ENCODE measurements at places on chromosomes 6 and 20.
A peak's percentile ranks its signal among the peaks of the same experiment; 100 is the strongest.

GRCh38 chr6:39471954-39472659, 149.6 kb upstream of the KCNK16 start:
- DNase-seq, result no peak

DNA sequence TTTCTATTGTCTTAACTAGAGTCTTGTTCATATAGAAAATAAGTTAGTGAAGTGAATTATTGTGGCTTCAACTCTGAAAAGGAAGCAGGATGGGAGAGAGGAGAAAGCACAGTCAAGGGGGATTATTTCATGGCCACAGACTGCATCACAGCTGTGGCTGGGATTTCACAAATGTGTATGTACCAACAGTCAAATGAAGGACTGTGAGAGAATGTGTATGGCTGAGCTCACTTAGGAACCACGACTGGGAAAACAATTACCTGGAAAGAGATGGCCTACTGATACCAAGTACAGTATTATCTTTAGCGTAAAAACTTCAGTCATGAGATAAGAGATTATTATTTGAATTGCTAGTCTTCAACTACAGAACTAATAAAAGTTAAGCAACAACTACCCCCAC, 54.9 kb downstream of the SESN1 start:
- DNase-seq, result no peak

- peak; percentile 40 for DNase-seq
Measured at GRCh38 chr6:165573671-165574070, 89.4 kb downstream of the PDE10A start.

GRCh38 chr6:155882527-155883333, 427.1 kb upstream of the NOX3 start:
- DNase-seq, result no peak

DNA sequence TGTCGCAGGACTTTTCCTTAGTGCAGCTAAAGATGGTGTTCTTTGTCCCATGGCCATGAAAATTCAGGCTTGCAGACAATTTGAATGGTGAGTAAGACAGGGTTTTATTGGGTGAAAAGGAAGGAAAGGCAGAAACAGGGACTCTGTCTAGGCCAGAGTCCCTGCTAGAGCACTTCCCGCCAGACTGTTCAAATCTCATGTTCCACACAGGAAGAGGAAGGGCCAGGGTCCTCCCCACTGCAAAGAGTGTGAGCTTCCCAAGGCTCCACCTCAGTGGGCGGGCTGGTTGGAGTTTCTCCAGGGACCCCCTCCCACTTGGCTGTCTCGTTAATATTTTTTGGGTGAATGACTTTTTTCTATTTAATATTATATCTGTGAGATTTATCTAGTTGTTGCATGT, 29.0 kb downstream of the COL19A1 start:
- DNase-seq, result no peak

DNA sequence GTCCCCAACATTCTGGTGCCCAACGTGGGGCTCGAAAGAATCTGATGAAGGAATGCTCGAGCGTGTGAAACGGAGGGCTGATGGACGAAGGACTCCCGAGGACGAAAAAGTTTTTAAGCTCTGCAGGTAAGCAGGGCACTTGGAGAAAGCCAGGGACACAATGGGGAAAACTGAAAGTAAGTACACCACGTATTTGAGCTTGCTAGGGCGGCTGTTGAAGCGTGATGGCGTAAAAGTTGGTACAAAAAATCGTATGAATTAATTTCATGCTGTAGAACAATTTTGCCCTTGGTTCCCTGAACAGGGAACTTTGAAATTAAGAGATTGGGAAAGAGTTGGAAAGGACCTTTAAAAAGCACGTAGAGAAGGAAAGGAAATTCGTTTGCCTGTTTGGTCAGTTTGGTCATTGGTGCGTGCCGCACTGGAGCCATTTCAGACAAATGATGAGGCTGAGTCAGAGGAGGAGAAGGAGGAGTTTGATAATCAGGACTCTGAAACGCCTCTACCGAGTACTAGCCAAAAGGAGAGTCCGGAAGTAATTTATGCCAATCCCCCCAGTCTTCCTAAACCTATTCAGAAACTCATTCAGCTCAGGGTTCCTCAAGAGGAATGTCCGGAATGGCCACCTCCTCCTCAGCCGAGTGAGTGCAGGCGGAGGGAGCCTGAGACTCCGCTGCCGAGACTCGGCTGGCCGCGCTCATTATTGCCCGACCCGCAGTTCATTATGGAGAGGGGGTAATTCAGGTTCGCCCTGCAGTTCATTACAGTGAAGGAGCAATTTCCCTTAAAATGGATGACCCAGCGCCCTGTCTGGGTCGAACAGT, 59.2 kb upstream of the PRSS16 start:
- peak; percentile 68 for DNase-seq

GRCh38 chr6:167781868-167782267, 44.8 kb upstream of the AFDN start:
- DNase-seq, result no peak

DNA sequence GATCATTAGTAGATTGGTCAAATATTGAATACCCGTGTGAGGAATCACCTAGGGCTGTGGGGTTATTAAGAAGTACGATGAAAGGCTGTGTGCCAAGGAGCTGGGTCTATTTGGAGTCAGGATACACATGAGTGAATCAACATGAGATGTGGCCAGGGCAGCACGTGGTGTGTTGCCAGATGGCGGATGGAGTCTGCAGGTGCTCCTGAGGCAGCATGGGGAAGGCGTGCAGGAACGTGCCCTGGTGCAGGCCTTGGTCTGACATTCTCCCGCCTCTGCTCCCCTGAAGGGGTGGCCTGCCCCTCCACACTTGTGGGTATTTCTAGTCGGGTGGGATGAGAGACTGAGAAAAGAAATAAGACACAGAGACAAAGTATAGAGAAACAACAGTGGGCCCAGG, 39.0 kb upstream of the SLC22A1 start:
- no peak for DNase-seq

DNA sequence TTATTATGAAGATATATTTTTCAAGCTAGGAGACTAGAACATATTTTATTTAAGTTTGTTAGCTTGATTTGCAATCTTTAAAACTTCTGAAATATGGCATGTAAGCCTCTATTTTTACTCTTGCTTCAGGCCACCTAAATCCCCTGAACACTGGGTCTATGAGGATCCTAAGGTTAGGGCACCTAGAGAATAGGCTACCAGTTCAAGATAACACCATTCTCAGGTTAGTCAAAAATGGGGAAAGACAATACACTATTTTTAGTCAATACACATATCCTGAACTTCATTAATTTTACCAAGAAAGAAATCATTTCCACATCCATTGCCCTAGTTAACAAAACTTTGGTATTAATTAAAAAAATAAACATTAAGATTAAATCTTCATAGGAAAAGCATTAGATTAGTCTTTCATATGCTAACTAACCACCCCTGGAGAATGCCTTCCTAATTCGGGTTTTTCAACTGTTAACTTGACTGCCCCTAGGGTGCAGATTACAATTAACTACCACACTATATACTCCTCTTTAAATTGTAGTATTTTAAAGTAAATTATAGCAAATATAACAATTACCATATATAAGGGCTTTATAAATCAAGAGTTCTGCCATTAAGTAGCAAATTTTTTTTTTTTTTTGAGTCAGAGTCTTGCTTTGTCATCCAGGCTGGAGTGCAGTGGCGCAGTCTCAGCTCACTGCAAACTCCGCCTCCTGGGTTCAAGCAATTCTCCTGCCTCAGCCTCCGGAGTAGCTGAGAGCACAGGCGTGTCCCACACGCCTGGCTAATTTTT, 6.7 kb upstream of the HSF2 start:
- no peak for DNase-seq

DNA sequence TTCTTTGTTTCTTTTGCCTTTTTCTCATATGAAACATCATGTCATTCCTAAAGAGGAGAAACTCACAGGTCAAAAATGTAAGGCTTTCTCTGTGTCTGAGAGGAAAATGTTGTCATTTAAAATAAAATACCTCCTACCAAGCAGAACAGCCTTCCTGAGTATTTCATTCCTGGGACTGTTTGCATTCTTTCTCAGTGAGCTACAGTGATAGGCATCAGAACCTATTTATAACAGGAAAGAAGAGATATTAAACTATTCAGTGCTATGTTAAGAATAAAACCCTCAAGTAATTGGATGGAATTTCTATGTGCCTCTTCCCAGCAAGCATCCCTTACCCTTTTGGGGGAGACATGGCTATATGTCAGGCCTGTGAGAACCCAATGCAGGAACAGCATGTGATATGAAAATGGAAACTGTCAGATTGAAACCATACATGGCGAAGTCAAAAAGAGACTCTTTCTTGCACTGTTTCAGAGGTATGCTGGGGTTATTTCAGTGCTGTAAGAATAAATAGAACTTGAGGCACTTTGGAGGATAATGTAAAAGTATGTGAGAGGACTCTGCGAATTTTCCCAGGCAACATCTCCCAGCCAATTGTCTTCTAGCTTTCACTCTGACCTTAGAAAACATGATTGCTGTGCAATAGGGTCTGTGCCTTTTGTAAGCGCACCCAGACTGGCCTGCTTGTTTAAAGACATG, 133.8 kb upstream of the CCN2 start:
- DNase-seq, result no peak

GRCh38 chr6:138590796-138591709, 91.8 kb upstream of the NHSL1 start:
- DNase-seq, result peak; percentile 78

DNA sequence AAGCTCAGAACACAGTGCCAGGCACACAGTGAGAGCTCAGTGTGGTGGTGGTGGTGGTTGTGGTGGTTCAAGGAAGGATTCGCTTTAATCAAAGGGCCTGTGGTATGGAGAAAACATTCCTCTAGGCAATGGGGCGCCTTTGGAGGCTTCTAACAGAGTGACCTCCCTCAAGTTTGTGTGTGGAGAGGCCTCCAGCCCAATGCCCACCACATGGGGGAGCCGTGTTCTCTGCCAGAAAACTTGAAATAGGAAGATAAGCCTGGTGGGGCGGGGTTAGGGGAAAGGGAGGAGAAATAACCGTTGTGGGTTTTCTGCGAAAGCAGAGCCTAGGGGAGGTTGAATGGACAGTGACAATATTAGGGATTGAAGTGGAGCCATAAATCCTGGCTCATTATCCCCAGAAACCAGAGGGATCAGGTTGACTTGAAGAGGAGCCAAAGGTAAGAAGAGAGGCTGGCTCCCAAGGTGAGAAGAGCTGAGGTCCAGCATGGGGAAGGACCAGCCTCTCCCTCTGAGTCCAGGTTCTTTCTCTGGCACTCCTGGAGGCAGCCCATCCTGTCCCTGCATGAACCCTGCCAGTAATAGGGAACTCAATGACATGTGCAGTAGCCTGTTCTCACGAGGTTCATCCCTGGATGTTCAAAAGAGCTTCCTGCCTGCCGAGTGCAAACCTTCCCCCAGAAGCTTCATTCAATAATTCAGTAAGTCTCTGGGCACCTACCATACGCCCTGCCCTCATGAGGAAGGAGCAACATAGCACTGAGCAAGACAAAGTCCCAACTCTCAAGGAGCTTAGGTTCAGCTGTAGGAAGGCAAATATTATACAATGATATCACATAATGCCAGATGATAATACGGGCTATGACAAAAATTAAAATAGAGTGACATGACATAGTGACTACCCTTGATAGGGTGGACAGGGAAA, 51.4 kb downstream of the TGM2 start:
- DNase-seq, result peak; percentile 35

GRCh38 chr6:32627831-32628230, 9.4 kb upstream of the HLA-DQA1 start:
- DNase-seq, result peak; percentile 47

DNA sequence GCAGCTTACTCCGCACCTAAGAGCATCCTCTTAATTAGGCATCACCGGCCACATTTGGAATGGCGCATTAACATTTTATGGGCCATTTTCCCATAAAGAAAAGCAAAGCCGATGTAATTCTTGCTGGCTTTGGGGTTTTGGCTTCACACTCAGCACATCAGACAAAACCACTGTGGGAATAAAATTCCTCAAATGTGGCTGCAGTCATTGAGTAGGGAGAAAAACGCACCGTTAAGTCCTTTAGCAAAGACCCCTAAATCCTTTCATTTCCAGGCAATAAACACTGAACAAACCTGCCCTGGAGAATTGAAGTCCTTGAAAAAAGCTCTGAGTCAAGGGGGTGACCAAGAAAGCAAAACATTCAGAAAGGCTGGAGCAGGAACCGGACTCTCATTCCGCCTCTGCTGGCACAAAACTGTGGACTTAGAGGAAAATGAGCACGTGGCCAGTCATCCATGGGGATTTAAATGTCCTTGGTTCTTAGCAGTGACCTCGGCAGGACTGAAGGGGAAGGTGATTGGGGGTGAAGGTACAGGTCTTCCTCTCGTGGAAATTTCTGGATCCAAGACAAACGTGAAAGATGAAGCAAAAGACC, 102.9 kb downstream of the CDH4 start:
- DNase-seq, result no peak

GRCh38 chr20:62875419-62876361, 14.1 kb upstream of the TCFL5 start:
- peak; percentile 90 for DNase-seq

DNA sequence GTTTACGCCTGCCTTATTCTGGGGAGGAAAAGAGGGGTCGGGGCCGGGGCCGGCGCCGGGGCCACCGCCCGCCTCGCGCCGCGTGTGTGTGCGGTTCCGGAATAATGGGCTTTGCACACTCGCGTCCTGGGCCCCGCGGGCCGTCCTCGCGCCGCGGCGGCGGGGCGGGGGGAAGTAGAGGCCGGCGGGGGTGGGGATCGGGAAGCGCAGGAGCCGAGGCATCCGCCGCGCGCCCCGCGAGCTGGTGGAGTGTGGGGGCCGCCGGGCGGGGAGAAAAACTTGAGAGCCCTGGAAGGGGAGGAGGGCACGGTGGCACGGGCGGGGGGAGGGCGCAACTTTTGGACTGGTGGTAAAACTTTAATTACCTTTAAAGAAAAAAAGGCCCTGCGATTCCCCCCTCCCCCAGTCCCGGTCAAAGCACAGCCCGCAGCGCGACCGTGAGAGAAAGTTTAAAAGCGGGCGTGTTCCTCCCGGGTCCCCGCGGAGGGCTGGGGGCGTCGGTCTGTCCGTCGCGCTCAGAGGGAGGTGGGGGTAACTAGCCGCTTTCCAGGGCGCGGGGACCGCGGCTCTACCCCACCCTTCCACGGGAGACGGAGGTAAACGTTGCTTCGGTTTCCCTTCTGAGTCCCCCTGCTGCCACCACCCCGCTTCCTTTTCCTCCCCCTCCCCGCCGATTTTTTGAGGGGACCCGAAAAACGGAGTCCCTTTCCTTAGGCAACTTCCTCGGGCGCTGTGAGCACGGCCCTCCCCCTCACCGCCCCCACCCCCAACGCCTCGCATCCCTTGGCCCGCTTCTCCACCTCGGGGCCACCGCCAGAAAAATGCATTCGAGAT, 1.9 kb downstream of the L3MBTL3 start:
- DNase-seq, result peak; percentile 48

DNA sequence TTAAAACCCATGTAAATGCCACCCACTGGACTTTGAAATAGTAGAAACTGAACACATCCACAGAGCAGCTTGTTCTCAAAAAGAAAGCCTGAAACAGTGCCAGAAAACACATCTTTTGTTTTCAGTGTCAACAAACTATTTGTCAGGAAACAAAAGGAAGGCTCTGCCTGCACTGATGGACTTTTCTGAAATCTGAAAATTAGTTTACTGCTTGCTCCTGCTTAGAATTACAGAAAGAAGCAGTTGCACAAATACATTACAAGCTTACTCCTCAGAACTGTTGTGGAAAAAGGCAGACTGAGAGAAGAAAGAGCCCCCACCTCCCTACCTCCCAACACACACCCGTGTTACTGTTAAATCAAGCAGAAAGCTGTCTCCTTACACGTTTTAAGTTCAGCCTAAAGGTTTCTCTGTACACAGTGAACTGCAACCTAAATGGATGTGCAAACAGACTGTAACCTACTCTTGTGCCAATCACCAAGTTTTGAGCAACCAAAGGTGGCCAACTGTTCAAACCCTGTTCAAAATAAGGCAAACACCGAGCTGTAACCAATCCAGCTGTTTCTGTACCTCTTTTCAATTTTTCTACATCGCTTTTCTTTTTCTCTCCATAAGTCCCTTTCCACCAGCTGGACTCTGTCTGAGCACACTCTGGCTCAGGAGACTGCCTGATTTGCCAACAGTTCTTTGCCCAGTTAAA, 43.7 kb downstream of the FRK start:
- no peak for DNase-seq

All from HEK293T (cell line).